ENCODE measurements at places on chromosomes 3 and 15. TPM values are rescaled to one million over a fixed set of nuclear protein-coding genes. Genes with fewer than 3 reads are reported as not detected.

GOLGA6L4 gene
- total RNA-seq = 1.0 TPM

EPHB3 gene
- total RNA-seq = 2.2 TPM

HIGD2B gene
- not detected for total RNA-seq

GP5 gene
- total RNA-seq = not detected

UNC13C gene
- 0.03 TPM for total RNA-seq

NOP10 gene
- 136 TPM for total RNA-seq

GDPGP1 gene
- total RNA-seq = 9.1 TPM

HGD gene
- not detected for total RNA-seq

PCSK6 gene
- 34.7 TPM for total RNA-seq

CLEC3B gene
- total RNA-seq = 78.6 TPM

PFKFB4 gene
- 1.1 TPM for total RNA-seq

ZPLD1 gene
- total RNA-seq = not detected

PCLAF gene
- total RNA-seq = 0.59 TPM

LRRN1 gene
- total RNA-seq = 0.05 TPM

PGBD4 gene
- total RNA-seq = 1.3 TPM

ZMYND10 gene
- total RNA-seq = not detected

DNA sequence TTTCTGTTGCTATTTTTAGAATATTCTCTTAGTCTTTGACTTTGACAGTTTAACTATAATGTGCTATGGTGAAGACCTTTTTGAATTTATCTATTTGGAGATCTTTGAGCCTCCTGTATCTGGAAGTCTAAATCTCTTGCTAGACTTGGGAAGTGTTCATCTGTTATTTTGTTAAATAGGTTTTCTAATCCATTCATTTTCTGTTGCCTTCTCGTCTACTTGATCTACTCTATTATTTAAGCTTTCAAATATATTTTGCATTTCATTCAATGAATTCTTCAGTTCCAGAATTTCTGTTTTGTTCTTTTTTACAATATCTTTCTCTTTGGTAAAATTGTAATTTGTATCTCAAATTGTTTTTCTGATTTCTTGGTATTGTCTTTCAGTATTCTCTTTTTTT is 47.8 kb downstream of the LEKR1 start:
- no peak for DNase-seq

GRCh38 chr3:44265815-44266214 is 24.1 kb downstream of the TOPAZ1 start:
- no peak for DNase-seq

- no peak for DNase-seq
Observed at GRCh38 chr3:144491333-144491732, 519.7 kb downstream of the DIPK2A start.

GRCh38 chr3:147404800-147405230 is 1.5 kb downstream of the ZIC4 start:
- no peak for DNase-seq

- no peak for DNase-seq
Observed at GRCh38 chr15:73335471-73335870, 33.3 kb downstream of the HCN4 start.

DNA sequence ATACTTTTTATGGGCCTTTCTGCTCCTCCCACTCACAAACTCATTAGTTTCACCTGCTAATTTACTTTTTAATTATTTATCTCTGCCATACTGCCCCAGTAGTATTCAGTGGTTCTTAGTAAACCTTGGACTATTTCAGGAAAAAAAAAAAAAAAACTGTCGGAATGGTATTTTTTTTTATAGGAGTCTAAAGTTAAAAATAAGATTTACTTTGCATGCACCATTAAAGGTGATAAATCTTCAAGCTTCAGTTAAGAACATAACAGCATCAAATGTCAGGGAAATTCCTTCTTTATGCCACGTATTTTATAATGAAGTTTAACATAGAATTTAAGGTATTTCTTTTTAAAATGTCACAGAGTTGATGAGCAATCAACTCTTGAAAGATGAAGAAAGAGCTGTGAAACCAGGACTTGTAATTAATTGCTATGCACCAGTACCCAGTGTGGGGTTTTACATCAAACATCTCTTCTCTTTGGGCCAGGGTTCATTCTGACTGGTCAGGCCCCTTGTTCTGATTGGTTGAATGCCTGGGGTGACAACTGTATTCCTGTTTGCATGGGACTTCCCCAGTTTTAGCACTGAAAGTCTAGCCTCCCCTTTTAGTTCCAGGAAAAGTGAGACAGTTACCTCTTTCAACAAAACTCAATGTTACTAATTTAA is 40.3 kb upstream of the PTPRG start:
- no peak for DNase-seq

GRCh38 chr3:121295979-121296378 is 249.8 kb downstream of the POLQ start:
- no peak for DNase-seq

GRCh38 chr15:72285402-72285801 is 13.0 kb upstream of the PARP6 start:
- DNase-seq = no peak

DNA sequence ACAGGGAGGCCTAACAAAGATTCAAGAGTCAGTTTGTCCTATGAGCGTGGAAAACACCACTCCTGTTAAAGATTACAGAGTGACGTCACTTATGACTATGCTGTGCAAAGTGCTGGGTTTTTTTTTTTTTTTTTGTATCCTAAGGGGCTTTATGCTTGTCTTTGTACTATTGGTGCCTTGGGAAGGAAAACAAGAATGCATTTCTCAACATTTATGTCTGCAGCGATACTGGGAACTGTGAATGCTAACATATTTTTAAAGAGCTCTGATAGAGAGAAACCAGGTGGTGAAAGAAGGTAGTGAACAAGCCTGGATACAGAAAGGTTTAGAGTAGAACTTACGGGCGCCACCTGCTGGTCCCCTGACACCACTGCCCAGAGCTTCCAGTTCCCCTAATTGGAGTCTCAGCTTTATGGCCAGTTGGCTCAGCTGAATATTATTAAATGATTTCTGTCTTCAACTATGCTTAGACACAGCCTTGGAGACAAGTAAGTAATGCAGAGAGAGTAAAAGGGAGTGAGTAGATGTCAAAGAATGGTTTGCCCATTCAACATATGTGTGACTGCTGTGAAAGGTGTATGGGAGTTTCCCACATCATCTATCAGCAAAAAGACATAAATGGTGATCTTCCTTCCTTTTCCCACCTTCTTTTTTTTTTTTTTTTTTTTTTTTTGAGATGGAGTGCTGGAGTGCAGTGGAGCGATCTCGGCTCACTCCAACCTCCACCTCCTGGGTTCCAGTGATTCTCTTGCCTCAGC is 807.9 kb upstream of the CFAP20DC start:
- DNase-seq = peak; percentile 85

DNA sequence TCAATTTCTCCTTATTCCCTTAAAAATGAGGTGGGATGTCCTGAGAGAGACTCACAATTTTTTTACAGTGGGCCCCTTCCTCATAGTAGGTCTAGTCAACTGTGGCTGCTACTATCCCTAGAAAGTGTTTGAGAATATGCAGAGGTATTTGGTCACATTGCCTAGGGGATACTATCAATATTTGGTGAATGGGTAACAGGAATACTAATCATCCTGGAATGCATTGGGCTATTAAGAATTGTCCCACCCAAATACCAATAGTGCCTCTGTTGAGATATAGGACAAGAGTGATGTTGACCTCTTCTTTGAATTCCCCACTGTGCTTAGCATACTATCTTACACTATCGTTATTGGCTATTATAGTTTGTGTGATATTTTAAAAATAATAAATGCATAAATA is 389.4 kb downstream of the DIPK2A start:
- DNase-seq = no peak

DNA sequence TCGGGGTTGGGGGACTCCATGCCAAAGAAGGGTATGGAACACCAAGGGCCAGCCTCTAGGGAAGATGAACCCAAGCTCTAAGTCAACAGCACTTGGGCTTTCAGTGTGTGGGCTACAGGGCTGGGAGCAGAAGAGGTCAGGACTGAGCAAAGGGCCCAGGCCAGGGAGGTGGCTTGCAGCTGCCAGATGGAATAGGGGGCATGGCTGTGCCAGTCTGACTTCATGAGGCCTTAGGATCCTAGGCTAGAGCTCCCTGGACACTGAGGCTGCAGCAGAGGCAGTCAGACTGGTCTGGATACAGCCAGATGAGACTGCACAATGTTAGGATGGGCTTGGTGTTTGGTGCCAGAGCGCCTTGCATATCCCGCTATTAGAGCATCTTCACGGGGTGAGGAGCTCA is 3.8 kb downstream of the RASGRF1 start:
- no peak for DNase-seq

DNA sequence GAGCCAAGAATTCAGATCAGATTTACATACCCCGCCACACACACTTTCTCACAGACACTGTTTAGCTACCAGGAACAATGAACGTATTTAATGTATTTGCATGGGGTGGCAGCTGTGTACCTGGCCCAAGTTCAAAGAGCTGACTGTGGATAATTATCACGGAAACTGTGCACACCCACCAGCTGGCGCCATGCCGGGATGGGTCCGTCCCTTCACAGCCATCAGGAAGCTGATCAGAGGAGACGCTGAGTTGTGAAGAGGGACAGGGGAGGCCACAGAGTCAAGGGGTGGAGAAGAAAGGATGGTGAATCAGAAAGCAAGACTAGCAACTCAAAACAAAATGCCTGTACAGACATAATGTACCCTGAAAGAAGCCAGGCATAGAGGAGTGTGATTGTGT is 13.1 kb upstream of the PLA2G4D start:
- DNase-seq = no peak

DNA sequence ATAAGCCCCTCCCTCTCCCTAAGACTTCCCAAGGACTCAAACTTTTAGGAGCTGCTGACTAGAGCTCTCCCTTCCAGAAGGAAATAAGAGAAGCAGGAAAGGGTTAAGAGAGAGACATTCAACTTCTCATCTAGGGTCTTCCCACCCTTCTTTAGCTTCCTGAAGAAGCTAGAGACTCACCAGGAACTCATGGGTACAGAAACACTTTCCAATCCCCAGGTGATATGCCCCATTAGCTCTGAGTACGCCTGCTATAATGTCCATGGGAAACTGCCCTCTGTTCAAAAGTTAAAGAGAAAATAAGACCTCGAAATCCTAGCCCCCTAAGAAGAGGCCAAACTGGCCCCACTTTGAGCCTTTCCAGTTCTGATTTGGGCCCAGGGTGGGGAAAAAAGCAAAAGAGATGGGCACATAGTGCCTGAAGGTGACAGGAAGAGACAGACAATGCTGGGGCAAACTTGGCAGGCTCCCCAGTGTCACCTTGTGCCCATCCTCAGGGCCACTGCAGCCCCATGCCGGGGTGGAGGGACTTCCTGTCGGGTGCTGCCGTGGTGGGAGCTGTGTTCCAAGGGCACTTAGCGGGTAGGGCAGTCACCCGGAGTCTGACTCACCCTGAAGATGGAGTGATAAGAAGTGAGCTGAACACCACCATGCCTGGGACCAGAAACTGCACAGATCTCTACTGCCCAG is 29.5 kb downstream of the CCDC12 start:
- peak; percentile 65 for DNase-seq

DNA sequence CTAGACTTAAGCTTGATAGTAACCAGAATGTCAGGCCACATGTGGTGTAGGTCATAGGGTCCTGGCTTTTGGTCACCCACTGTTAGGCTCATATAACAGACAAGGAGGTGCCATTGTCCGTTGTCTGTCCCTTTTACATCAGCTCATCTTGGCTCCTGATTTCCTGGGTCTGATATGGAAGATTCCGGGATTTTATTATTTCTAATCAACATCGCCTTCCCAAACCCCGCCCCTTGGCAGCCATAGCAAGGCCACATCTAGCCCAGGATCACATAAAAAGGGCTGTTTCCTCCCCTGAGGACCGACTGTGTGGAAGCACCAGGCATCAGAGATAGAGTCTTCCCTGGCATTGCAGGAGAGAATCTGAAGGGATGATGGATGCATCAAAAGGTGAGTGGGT is at the start of gene TGM4:
Gene TGM4, plus strand, starts transcription at position 301 of the 400 bp plus-strand sequence. Its CDS starts 71 bp downstream, at position 372.
- DNase-seq = no peak

- DNase-seq = no peak
Observed at GRCh38 chr3:113659101-113659541, 37.3 kb downstream of the USF3 start.

- peak; percentile 100 for DNase-seq
Observed at GRCh38 chr3:133573054-133573628, 345 bp upstream of the CDV3 start.

DNA sequence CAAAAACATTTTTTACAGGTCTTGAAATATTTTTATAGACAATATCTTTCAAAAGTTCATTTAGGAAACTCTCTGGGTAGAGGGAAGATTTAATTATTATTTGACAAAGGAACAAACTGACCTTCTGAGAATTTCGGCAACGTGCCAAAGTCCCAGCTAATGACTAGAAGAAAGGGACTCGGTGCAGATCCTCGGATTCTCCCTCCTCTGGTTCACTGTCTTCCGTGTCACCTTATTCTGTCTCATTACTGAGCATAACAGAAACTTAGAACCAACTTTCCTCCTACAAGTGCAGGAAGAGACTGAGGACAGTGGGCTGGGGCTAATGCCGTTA is 339.1 kb downstream of the MECOM start:
- no peak for DNase-seq

DNA sequence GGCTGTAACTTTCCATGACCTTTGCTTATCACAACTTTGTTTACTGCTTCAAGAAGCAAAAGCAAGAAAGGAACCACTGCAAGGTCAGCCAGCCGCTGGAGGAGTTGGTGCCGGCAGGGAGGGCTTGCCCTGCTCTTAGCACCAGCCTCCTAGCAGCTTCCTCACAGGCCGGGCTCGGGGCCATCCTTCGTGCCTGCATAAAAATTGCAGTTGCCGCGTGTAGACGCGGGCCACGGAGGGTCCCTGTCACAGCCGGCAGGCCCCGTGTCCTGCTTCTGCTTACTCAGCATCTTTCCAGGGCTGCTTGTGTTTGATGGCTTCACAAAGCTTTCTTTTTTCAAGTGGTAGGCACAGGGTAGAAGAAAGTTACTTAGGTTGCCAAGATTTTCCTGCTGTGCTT is 84.4 kb downstream of the PGPEP1L start:
- no peak for DNase-seq

DNA sequence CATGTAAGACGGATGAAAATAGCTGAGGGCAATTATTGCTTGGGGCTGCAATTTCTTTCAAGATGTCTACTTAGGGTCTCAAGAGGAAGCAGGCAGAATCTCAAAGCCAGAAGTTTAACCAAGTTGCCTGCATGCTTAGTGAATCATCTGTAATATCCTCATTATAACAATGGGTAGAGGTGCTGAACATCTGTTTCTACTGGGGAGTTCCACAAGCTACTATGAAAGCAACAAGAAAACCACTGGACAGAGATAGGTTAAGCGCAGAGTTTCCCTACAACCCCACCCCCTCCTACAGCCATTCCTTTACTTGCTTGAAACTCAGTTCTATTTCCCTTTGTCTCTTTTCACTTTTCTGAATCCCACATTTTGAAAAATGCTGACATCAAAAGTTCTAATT is 759.4 kb upstream of the GBE1 start:
- DNase-seq = no peak

DNA sequence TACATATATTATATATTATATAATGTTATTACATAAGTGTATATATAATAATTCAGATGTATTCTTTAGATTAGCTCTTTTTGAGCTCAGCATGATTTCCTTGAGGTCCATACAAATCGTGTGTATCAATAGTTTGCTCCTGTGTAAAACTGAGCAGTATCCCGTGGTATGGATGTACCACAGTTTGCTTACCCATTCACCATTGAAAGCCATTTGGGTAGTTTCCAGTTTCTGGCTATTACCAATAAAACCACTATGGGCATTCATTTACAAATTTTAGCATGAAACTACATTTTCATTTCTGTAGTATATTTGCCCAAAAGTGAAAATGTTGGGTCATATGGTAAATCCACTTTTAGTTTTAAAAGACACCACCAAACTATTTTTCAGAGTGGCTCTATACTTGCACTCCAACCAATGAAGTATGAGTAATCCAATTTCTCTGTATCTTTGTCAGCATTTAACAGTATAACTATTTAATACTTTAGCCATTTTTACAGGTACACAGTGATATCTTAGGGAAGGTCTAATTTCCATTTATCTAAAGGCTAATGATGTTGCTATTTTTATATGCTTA is 1361.4 kb upstream of the GBE1 start:
- DNase-seq = no peak

Measured in Right ventricle myocardium superior (tissue), 1 donor.